NCI-H1930 (cell line): ENCODE measurements at places on chromosomes 11 and 22.

DNA sequence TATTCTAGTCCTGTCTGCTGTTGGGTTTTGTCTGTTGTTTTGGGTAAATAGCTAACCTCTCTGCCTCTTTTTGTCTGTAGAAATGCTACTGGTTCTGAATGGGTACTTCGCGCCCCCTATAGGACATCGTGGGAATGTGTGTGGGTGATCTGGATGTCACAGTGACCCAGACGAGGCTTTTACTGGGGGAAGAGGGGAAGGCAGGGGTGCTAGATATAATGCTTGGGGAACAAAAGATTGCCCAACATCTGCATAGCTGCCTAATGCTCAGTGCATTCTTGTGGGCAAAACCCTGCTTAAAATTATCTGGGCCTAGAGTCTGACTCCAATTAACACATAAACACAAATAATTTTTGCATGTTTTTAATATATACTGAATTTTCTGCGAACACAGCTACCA, 57.7 kb downstream of the BMAL1 start:
- DNase-seq = no peak

DNA sequence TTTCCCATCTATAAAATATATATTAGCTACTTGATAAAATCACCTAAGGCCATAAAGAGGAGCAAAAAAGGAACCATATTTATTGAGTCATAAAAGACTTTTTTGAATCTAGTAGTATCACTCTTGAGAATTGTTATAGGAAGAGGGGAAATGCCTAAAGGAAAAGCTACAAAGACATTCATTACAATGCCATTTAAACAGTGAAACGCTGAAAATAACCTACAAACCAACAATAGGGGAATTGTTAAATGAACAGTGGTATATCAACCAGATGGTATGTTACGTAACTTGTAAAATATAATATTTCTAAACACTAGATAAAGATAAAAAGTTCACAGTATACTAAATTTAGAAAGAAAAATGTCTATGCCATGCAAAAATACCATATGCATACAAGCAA, 47.5 kb downstream of the FAM181B start:
- DNase-seq = no peak

GRCh38 chr11:123061403-123062157, at the start of gene HSPA8:
Gene HSPA8 (minus strand): TSS chr11:123062136. CDS start chr11:123061324, 812 bp downstream.
- DNase-seq = peak; percentile 22

GRCh38 chr11:46112961-46113607, 8.2 kb downstream of the PHF21A start:
- peak; percentile 28 for DNase-seq

DNA sequence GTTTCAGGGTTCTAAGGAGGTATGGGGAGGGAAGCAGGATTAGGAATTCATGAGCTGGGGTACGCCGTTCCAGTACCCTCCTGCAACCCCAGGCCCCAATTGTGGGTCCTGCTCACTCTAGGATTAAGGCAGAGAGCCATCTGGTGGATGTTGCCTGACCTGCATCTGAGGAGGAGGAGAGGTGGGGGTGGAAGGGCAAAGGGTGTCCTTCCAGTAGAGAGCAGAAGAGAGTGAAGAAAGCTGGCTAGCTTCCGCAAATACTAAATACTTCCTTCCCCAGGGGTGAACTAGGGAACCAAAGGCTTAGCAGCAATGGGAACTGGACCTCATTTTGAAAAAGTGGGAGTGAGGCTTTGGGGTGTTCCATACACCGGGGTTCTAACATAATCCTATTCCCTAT, 10.6 kb downstream of the LRRC51 start:
- DNase-seq = no peak

DNA sequence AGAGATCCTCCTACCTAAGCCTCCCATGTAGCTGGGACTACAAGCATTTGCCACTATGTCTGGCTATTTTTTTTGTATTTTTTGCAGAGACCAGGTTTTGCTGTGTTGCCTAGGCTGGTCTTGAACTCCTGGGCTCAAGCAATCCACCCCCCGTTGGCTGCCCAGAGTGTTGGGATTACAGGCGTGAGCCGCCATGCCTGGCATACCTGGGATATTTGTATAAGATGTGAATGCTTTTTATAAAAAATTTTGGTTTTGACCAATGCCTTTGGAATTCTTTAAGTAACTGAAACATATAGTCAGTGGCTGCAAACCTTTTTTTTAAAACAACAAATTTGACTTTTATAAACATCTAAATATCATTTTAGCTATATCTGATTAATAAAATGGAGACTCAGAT, 42.4 kb downstream of the ADAMTS8 start:
- no peak for DNase-seq

DNA sequence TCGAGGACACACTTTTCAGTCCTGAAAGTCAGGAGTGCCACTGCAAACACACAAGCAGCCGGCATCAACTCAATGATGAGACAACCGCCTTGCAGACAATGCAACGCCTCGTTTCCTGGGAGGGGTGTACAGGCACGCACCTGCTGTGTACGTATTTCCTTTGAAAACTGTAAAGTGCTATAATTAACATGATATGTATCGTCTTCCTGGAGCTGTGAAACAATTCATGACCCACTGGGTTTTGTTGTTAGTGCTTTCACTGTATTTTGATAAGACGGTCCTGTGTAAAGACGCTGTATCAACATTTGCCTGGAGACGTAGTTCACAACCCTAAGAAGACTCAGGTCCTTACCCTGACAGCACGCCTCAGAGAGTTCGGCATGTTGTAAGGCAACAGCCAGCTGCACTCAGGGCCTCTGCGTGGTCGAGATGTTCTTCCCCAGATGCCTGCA, 105.7 kb upstream of the ANO1 start:
- DNase-seq = no peak

DNA sequence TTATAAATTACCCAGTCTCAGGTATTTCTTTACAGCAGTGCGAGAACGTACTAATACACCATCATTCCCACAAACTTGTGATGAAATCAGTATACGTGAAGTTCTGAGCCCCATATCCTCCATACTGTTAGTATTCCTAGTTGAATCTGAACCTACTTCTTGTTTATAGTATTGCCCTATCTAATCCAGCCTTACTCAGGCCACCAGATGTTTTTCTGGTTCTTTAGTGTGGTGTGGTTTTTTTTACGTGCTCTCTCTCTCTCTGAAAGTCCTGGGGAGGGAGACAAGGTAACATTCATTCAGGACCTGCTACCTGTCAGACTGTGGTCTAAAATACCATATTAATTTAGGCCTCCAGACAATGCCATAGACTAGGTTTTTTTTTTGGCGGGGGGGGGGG, 47.6 kb upstream of the TEAD1 start:
- no peak for DNase-seq

GRCh38 chr11:118260353-118260752, 3.7 kb downstream of the MPZL2 start:
- no peak for DNase-seq

DNA sequence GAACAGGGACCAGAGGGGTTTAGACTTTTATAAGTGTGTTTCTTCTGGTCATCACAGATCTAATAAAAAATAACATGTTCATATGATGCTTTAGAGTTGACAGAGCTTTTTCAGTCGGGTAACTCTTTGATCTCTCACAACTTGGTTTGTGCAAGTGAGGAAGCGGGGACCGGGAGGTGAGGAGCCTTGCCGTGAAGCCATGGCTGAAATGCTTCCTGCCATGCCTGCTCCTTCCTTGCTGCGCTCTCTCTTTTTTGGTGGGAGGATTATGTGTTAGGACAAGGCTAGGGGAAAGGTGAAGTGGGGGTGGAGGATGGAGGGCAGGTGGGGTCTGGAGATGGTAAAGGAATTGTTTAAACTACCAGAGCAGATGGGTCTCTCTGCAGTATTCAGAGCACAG, 23.8 kb downstream of the TEAD1 start:
- DNase-seq = no peak

- no peak for DNase-seq
Measured at GRCh38 chr22:25081409-25081824, 118.2 kb upstream of the CRYBB3 start.

DNA sequence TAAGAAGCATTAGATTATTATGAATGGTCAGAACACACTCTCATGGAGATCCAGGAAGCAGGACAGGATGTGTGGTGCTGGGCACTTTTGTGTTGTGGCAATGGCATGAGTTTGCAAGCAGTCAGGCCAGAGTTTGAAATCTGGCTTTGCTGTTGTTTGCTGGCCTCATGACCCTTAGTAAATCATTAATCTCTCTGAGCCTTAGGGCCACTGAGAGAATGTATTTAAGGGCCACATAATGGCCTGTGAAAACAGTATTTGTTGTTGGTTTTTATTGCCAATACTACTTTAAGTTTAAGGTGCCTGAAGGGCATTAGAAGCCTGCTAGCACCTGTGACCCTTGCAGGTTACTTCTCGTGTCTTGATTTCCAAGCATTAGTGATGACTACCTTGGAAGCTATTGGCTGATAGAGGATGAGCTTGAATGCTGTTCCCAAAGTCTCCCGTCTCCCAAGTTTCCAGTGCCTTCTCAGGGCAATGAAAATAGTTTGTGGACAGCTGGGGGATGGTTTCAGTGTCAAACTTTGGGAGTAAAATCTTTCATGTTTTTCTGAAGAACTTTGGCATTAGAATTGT, 24.6 kb downstream of the STIM1 start:
- DNase-seq = no peak

GRCh38 chr22:17121233-17122195, at the start of gene TMEM121B:
Gene TMEM121B (minus strand): TSS chr22:17121360. CDS start chr22:17121127, 233 bp downstream.
- peak; percentile 83 for DNase-seq

DNA sequence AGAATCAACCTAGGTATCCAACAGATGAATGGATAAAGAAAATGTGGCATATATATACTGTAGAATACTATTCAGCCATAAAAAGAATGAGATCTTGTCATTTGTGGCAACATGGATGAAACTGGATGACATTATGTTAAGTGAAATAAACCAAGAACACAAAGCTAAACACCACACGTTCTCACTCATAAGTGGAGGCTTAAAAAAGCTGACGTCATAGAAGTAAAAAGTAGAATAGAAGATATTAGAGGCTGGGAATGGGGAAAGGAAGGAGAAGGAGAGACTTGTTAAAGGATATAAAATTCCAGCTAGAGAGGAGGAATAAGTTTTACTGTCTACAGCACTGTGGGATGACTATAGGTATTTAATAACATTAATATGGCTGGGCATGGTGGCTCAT, 12.9 kb downstream of the EXPH5 start:
- DNase-seq = no peak

DNA sequence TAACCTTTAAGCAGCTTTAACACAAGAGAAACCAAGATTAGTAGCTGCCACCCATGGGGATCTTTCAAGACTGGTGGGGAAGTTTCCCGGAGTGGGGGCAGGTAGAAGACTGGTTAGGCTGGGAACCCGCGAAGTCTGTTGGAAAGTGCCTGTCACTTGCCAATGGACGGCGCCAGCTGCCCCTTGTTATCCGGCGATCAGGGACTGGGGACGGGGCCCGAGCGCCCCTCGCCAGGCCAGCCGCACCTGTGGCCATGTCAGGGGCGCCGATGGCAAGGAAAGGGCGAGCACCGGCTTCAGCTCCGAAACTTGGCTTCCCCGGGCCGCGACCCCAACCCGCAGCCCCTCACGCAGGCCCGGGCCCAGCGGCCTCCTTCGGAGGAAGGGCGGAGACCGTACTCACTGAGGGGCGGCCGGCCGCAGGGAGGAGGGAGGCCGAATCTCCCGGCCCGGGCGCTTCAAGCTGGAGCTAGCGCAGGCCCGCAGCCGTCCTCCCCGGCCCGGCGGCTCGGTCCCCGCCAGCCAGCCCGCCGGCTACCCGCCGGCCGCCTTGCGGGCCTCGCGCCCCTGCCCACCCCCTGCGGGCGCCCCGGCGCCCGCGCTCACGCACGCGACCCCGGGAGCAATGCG, 539 bp downstream of the EIF4ENIF1 start:
- no peak for DNase-seq

DNA sequence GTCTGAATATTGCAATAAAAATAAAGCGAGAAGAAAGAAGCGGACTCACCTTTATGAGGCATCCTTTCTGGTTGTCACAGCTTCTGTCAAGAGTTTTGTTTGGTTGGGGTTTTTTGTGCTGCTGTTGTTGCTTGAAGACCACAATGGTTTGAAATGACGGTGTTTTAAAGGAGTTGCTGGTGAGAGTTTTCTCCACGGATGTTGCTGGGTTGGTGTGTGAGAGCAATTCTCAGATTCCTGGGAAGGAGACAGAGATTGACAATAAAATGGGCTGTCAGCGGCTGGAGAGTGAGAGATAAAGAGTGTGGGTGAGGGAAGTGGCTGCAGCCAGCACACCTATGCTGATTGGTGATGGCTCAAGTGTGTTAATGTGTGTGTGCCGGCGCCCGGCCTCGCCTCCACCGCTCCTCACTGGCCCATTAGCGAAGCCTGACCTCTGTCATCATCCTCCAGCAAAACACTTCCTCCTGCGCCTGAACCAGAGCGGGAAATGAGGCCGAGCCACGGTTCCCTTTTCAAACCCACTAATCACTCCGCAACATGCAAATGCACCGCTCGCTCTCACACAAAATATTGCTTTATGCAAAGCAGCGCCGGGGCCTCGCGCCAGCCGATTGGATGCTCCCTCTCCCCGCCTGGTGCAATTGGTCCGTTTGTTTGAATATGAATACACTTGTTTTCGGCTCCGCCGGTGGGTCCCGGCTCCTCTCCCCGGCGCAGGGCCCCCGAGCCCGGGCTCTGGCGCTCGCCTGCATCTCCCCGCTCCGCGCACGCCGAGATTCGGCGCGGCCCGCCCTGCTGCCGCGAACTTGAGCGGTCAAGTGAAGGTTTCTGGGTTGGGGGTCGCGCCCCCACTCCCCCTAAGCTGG, at the start of gene PAX6:
Gene PAX6, minus strand, starts transcription at position 544 of the 869 bp plus-strand sequence. CDS start 4,911 bp downstream, outside the sequence.
- peak; percentile 39 for DNase-seq

- DNase-seq = peak; percentile 23
Measured at GRCh38 chr22:41517172-41518047, 26.9 kb downstream of the POLR3H start.

DNA sequence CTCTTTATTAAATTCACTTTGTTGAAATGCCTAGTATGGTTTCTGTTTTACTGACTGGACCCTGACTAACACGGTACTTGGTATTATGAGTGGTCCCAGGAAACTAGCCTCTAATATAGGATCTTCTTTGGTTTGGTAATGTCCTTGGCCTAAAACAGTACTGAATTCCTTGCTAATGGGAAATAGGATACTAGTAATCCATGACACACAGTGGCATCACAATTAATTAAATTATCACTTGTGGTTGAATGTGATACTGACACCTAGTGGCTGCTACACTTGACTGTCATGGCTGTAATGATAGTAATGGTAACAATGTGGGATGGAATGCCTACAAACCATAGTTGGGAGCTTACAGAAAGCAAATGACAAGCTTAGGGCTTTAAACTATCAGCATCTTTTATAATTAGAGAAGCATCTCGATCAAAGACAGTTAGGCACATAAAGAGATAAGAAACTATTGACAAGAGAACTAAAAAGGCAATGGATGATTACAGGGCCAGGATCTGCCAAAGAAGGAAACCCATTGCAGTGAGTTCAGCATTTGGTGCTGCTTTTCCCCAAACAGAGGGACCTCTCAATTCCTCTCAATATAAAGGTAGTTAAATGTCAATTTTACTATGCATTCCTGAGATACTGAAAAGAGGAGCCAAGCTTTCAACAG, 8.6 kb downstream of the DNHD1 start:
- peak; percentile 15 for DNase-seq
